Forelimb muscle (tissue), 1 donor: ENCODE measurements at places on chromosomes 4 and X. TPM values are rescaled to one million over a fixed set of nuclear protein-coding genes. Genes with fewer than 3 reads are reported as not detected.

IL3RA gene
- polyA plus RNA-seq: 18.7 TPM

P2RY8 gene
- polyA plus RNA-seq: 0.51 TPM

AVPR2 gene
- 1.1 TPM for polyA plus RNA-seq

AFAP1 gene
- 32.5 TPM for polyA plus RNA-seq

TMEM31 gene
- 0.99 TPM for polyA plus RNA-seq

ZNF711 gene
- polyA plus RNA-seq: 30.0 TPM

CYBB gene
- 17.6 TPM for polyA plus RNA-seq
